ENCODE measurements at places on chromosomes 5 and 9. TPM values are rescaled to one million over a fixed set of nuclear protein-coding genes. Genes with fewer than 3 reads are reported as not detected.

The APBA1 gene
- 0.16 TPM for total RNA-seq

The PDZD2 gene
- 0.81 TPM for total RNA-seq

The SLC6A19 gene
- total RNA-seq = not detected

The TAF11L10 gene
- total RNA-seq = not detected

The WNT8A gene
- total RNA-seq = not detected

The TNC gene
- total RNA-seq = not detected

The PCDHB11 gene
- not detected for total RNA-seq

The KCNV2 gene
- not detected for total RNA-seq

The GAS1 gene
- total RNA-seq = 0.58 TPM

The GLDC gene
- not detected for total RNA-seq

The DCAF10 gene
- total RNA-seq = 4.9 TPM

DNA sequence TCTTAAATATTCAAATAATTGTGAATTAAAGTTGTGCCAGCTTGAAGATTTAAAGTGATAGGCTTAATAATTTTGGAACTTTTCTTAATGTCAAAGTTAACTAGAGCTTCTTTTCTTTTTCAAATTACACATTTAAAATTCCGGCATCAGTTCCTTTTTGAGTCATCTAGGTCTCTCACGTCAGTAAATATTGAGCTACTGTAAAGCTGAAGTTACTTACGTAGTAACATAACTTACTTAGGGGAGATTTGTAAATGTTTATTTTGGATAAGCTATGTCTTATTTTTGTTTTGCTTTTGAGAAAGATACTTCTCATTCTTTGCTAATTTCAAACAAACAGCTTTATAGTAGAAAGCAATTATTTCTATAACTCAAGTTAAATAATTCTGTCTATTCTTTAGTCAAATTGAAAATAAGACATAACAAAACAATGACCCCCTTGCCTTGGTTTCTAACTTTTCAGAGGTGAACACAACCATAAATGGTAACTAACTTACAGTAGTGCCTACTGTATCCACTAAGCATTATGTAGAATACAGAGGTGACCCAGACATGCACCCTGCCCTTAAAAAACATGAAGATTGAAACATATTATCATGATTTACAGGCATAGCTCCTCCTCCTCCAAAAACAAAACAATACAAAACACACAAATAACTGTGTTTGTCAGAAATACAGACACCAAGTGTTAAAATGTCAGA is 29.8 kb downstream of the CD274 start:
- DNase-seq = no peak

GRCh38 chr5:89293810-89294209 is 410.8 kb upstream of the MEF2C start:
- DNase-seq = no peak

GRCh38 chr9:27003426-27004077 is 1.9 kb downstream of the LRRC19 start:
- no peak for DNase-seq

GRCh38 chr9:138053996-138054752 is 176.6 kb downstream of the CACNA1B start:
- DNase-seq = no peak

- DNase-seq = no peak
Observed at GRCh38 chr9:125822160-125822559, 75.0 kb downstream of the PBX3 start.

DNA sequence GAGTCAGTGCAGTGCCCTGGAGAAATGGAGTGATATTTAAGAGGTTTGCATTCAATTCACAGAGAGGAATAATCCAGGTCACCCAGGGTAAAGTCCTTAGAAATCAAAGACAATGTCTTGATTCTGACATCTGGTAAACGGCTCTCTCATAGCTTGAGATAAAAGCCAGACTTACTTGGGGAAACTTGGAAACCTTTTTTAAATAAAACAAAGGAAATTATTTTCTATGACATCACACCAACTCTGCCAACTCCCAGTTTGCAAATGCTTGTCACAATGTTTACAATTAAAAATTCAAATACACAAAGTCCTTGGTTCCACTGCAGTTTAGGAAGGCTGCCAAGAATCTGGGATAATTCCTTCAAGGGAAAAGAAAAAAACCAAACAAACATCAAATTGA is 255.1 kb upstream of the NREP start:
- no peak for DNase-seq

- DNase-seq = no peak
Observed at GRCh38 chr5:71762826-71763225, 43.8 kb downstream of the CARTPT start.

- no peak for DNase-seq
Observed at GRCh38 chr9:129469188-129469987, 151.5 kb downstream of the C9orf50 start.

DNA sequence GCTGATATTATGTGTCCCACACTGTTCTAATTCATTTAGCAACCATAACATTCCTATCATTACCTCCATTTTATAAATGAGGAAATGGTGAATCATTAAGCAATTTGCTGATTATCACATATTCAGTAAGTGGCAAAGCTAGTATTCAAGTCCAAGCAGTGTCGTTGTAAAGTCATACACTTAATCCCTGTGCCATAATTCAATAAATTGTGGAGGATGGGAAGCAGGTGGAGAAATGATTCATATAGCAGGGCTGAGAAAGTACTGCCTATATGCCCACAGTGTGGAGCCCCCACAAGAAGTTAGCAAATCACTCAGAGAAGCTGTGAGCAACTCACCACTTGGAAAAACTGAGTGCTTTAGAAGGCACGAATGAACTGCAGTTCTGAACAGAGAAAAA is 691.0 kb downstream of the PTPRD start:
- DNase-seq = no peak

- DNase-seq = no peak
Observed at GRCh38 chr9:36867672-36868471, 166.2 kb downstream of the PAX5 start.

GRCh38 chr9:94472806-94473360 is 82.0 kb upstream of the PCAT7 start:
- no peak for DNase-seq

- no peak for DNase-seq
Observed at GRCh38 chr5:173091981-173092380, 35.8 kb downstream of the CREBRF start.

DNA sequence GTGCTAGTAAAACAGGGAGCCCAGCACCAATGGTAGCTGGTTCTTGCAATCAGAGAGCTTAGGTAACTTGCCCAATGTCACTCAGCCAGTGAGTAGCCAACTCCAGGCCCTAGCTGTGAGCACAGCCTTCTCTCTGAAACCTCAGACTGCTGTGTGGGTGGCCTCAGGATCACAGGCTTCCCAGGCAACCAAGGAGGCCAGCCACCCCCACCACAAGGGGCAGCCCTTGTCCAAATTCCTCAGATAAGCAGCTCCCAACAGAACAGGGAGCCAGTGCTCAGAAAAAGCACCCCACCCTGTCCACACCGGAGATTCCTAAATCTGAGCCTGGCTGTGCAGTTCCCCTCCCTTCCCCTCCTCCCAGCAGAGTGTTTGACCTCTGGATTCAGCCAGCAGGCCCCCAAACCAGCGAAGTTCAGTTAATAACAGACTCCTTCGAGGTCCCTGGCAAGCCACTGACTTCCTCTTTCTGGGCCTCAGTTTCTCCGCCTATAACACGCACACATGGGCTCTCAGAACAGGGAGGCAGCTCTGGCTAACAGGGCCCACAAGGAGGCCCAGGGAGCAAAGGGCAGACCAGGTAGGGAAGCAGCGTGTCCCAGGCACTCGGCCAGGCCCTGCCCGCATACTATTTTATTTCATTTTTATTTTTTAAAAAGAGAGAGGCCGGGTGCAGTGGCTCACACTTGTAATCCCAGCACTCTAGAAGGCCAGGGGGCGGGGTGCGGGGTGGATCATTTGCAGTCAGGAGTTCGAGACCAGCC is 2.7 kb downstream of the EEIG1 start:
- DNase-seq = no peak

DNA sequence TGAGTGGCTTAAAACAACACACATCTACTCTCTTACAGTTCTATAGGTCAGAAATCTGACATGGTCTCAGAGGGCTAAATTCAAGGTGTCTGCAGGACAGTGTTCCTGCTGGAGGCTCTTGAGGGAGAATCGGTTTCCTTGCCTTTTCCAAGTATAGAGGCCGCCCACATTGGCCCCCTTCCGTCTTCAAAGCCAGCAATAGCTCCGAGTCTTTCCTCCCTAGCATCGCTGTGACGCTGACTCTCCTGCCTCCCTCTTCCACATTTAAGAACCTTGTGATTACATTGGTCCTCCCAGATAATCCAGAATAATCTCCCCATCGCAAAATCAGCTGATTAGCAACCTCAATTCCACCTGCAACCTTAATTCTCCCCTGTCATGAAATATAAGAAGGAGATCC is 81.3 kb upstream of the IER5L start:
- no peak for DNase-seq

DNA sequence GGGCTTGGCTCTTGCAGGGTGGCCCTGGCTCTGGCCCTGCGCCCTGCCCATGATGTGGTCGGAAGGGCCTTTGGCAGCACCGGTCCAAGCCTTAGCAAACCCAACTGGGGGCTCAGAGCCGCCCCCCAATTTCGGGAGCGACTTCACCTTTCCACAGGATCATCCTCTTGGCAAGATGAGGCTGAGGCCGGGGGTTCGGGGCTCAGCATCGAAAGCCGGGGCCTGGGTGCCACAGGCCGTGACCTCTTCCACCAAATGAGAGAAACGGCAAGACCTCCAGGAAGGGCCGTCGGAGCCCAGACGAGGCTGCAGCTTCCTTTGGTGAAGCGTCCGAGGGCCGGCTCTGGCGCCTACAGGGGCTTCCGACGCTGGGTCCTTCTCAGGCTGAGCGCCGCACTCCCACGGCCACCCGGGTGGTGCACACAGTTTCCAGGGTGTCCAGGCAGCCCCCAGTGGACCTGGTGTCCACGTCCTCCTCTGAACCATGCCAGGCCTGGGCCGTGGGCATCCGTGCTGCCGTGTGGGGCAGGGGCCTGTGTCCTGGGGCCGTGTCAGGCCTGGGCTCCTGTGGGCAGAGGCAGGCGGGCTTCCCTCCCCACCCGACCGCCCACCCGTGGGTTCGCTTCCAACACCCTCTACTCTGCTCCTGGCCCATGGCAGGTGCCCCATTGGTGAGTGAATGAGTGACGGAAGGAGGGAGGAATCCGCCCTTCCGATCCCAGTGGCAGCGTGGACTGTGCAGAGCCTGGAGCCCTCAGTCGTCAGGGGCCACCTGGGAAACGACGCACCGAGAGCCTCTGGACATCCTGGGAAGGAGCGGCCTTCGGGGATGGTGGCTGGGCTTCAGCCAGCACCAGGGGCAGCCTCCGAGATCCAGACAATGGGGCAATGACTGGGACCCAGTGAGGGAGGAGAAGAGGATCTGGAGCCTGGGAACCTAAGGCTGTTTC is 5.2 kb upstream of the AGPAT2 start:
- DNase-seq = no peak

DNA sequence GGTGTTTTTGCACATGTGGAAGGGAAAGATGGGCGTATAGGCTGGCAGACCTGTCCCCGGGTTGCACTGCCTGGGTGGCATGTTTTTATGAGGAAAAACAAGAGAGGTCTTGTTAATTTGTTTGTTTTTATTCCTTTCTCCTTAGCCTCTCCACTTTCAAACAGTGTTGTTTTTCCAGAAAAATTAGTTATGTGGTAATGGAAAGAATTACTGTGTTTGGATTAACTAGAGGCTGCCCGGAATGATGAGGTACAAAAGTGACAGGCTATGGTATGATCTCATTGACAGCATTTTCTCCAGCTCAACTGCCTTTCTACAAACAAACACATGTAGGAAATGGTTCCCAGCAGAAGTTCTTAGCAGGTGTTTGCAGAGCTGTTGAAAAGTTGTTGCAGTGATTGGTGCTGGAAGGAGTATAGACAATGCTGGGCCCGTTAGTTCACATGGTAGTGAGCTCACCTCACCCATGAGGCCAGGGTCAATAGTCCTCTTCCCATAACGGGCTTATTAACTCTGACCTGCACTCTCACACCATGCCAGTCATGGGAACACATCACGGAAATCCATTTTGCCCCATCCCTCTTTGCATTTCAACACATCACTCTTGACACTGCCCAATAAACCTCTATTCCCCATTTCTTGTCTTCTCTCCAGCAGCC is 111.3 kb upstream of the SAP30L start:
- no peak for DNase-seq

DNA sequence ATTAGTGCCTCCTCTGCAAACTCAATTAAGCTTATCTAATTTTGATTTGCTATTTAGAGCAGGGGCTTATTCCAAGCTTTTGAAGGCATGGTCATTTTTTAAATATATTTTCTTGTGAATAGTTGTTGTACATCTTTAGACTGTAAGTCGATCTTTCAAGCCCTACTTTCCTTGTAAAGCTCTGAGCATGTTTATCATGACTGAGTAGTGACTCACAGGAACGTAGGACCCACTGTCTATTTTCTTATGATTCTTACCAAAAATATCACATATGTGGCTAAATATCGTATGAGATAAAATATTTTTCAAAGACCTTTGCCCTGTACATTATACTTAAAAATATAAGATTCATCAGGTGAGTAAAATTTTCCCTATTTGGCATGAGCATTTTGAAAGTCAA is 440.4 kb upstream of the GRIN3A start:
- DNase-seq = no peak

GRCh38 chr5:6606884-6607558 is 25.8 kb downstream of the NSUN2 start:
- no peak for DNase-seq

DNA sequence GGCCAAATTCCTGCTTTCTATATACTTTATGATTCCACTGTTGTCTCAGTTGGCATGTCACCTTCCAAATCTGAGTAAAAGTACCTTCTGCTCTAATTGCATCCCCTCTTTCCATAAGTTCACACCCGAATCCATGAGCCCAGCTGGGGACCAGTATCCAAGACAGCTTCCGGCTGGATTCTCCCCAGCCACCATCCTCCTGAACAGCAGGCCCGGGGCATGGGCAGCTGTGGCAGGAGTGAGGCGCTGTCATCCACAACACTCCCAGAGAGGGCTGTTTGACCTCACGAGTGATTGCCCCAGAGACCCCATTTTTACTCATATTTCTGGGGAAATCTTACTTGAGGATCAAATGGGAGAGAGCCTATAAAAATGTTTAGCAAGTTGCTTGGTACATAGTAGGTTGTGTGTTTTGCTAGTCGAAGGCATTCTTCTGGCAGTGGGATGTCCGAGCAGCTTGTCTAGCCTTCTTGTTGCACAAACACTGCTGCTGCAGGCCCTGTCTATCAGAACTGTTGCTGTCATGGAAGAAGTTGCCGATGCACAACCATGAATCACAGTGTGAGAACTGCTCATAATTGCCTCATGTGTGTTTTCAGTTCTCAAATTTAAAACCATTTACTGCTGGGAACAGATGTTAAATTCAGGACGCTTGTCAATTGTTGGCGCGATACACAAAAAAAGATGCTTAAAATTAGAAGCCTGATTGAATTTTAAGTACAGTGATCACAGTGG is 93.8 kb downstream of the HSPA4 start:
- DNase-seq = no peak

DNA sequence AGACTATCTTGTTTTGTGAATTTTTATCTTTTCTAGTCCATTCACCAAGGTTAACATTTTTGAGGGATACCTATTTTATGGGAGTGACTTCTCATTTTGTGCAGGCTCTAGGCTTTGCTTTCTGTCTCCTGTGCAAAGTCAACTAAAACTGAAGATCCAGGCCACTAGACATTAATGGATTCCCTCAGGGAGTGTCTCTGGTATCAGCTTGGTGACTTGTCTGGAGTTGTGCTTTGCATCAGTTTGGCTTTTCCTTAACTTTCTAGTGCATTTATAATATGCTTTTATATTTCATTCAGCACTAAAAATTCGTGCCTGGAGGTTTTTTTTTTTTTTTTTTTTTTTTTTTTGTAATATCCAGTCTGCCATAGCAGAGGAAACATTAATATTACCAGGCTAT is 144.2 kb downstream of the YIPF5 start:
- DNase-seq = no peak

- no peak for DNase-seq
Observed at GRCh38 chr9:84138541-84138940, 157.9 kb downstream of the RMI1 start.

GRCh38 chr5:116947691-116948528 is 373.3 kb upstream of the SEMA6A start:
- DNase-seq = peak; percentile 47

Data from CD8-positive, alpha-beta T cell (primary cell).